ENCODE measurements at places on chromosomes 11 and 22. TPM values are rescaled to one million over a fixed set of nuclear protein-coding genes. Genes with fewer than 3 reads are reported as not detected.

The OR52I2 gene
- total RNA-seq, result not detected

The SHANK3 gene
- total RNA-seq, result 10.0 TPM

The VSIG10L2 gene
- not detected for total RNA-seq

The FAM111B gene
- 0.37 TPM for total RNA-seq

The USH1C gene
- 1,022 TPM for total RNA-seq

The SMCO4 gene
- 37.0 TPM for total RNA-seq

The ZNF214 gene
- 0.60 TPM for total RNA-seq

The F2 gene
- total RNA-seq, result not detected

The EIF3M gene
- 219 TPM for total RNA-seq

The XNDC1N gene
- 17.0 TPM for total RNA-seq

The AGBL2 gene
- 13.5 TPM for total RNA-seq

The CSNK1E gene
- total RNA-seq, result 119 TPM

The DGCR6 gene
- total RNA-seq, result 1.5 TPM

The CD3D gene
- total RNA-seq, result not detected

The VPREB1 gene
- not detected for total RNA-seq

The SDHAF2 gene
- 65.8 TPM for total RNA-seq

The OR5D13 gene
- not detected for total RNA-seq

The TMEM132A gene
- 1.8 TPM for total RNA-seq

The DDX25 gene
- not detected for total RNA-seq

The NFAM1 gene
- total RNA-seq, result 1.4 TPM

The RASL10A gene
- total RNA-seq, result not detected

The SMTNL1 gene
- total RNA-seq, result not detected

The RAG2 gene
- total RNA-seq, result not detected

The MRGPRX3 gene
- not detected for total RNA-seq

The PAMR1 gene
- 4.0 TPM for total RNA-seq

The SLC7A4 gene
- 4.1 TPM for total RNA-seq

The RAB38 gene
- total RNA-seq, result not detected

The TRIM5 gene
- 15.4 TPM for total RNA-seq

The PGA5 gene
- 0.55 TPM for total RNA-seq

The C11orf16 gene
- not detected for total RNA-seq

The SMC1B gene
- total RNA-seq, result not detected

The CDCA5 gene
- 2.5 TPM for total RNA-seq

The NTM gene
- total RNA-seq, result 2.1 TPM

The FGF19 gene
- not detected for total RNA-seq

The SLC22A8 gene
- not detected for total RNA-seq

The ARHGAP8 gene
- 31.1 TPM for total RNA-seq

The ANGPTL5 gene
- total RNA-seq, result 0.96 TPM

The CDKN1C gene
- total RNA-seq, result 12.4 TPM

The ELF5 gene
- not detected for total RNA-seq

The PTGDR2 gene
- total RNA-seq, result 3.5 TPM

Measured in transverse colon (tissue), 4 donors.